Central memory CD4-positive, alpha-beta T cell (primary cell): ENCODE measurements at places on chromosomes 7 and 10.

- no peak for DNase-seq
Measured at GRCh38 chr7:137847568-137848050, 835 bp upstream of the DGKI start.

- DNase-seq = peak; percentile 69
Measured at GRCh38 chr10:101050208-101051069, 11.3 kb upstream of the KAZALD1 start.

- peak; percentile 64 for DNase-seq
Measured at GRCh38 chr10:97497572-97498075, 598 bp downstream of the MMS19 start.

DNA sequence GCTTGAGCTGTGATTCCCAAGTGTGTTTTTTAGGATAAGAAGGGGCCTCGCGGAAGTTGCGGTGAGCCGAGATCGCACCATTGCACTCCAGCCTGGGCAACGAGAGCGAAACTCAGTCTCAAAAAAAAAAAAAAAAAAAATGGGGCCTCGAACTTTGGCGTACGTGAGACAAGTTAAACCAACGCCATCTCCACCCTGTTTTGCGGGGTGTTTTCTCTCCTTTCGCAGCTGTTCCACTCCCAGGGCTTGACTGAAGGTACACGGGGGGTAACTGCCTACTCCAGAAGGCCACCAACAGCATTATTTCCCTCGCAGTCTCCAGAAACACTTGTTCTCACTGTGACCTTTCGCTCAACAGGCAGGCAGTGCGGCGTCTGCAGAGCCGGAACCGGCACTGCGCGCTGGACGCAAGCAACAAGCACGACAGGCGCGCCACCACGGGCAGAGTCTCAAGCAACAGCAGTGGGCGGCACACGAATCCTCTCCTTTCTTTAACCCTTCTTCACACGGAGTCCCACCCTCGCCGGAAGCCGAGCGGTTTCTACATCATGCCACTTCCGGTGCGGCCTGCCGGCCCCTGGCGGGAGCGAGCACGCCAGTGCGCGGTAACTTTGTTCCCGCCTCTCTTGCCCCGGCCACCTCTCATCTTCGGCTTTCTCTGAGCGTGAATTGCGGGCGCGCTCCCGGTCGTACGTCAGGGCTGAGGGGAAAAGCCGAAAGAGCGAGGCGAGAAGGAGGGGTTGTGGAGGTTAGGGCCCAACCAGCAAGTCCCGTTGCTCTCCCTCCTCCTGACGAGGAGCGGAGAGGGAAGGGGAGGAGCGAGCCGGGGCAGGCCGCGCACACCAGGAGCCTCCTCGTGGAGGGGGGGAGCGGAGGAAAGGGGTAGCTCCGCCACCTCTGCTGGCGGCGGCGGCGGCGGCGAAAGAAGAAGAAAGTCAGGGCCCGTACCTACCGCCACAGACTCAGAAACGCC lies 814 bp upstream of the CDK13 start:
- DNase-seq = peak; percentile 99

- no peak for DNase-seq
Measured at GRCh38 chr7:98679741-98680140, 62.7 kb downstream of the NPTX2 start.

GRCh38 chr10:8444630-8445029 lies 390.1 kb downstream of the GATA3 start:
- DNase-seq = peak; percentile 10

- DNase-seq = no peak
Measured at GRCh38 chr10:88314362-88314761, 268.8 kb downstream of the RNLS start.

DNA sequence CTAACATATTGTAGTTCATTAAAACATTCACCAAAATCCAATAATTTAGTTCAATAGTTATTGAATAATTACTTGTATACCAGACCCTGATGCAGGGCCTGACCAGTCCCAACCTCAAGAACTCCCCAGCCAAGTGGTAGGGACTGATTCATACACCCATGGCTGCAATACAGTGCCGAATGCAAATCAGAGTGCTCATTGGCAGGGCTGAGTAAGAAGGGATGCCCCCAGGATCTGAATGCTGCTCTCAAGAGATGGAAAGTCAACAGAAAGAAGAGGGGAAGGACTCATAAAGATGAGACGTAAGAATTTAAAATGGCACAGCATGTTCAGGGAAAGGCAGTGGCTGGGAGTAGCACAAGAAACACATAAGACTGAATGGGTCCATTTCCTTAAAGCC lies 29.9 kb downstream of the ZNF438 start:
- DNase-seq = no peak

DNA sequence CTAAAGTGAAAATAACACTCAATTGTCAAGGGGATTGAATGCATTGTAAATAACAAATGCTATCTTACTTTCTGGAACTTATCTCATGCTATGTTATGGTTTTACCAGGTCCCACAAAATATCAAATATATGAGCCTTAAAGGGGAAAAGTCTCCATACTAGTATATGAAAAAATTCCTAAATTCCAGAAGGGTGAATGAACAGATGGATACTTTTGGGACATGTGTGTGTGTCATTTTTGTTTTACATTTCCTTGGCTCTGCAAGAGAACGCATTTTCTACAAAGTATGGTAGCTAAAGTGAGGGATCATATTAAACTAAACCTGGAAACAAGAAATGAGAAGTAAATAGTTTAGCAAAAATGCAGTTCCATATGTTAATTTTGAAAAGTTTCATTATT lies 682.8 kb downstream of the INHBA start:
- no peak for DNase-seq

DNA sequence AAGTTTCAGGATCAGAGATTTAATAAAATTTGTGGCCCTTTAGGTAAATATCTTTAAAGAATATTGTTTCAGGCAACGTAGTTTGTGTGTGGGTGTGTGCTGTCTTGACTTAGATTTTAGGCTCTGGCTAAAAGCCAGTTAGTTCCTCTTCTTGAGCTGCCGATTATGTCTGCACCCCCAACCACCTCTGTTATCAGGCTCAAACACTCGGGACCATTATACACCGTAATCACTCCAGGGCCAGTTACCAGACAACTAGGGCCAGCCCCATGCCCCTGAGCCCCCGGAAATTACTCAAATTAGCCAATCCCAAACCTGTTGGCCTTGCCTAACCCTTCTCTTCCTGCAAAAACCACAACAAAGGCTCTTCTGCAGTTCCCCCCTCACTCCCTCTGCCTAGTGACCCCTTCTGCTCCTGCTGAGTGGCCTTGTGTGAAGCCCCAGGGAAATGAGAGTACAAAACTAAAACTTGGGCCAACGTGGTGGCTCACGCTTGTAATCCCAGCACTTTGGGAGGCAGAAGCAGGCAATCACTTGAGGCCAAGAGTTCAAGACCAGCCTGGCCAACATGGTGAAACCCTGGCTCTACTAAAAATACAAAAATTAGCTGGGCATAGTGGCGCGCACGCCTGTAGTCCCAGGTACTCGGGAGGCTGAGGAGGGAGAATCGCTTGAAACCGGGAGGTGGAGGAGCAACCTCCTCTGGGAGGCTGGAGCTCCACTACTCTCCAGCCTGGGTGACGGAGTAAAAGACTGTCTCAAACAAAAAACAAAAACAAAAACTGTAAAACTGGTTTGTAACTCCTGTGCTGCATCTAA lies 9.2 kb upstream of the HNRNPF start:
- DNase-seq = peak; percentile 50

DNA sequence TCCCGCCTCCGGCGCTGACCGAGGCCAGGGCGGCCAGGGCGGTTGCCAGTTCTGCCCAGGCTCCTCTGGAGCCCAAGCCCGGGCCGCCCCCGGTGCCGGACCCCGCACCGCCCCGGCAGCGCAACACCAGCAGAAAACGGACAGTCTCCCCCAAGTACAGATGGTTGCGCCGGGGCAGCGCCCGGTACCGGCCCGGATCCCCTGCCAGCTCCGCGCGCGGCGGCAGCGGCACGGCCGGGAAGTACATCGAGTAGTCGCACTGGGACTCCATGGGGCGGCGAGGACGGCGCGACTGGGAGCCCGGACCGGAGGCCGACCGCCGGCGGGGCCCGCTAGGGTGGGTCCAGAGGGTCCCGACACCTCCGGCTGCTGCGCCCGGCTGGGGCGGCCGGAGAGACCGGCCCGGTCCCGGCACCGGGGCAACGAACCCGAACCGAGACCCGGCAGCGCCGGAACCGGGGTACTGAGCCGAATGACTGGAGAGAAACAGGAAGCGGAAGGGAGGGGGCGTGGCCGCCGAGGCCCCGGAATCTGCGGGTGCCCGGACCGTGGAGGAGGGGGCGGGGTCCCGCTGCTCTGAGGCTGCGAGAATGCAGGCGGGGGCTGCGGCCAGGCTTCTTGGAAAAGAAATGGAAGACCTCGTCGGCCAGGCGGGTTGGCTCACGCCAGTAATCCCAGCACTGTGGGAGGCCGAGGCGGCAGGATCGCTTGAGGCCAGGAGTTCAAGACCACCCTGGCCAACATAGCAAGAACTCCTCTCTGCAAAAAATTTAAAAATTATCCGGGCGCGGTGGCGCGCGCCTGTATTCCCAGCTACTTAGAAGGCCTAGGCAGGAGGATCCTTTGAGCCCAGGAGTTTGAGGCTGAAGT lies at the start of gene TRAPPC14:
Gene TRAPPC14 (minus strand): TSS at position 495 of the 870 bp plus-strand sequence. CDS start 224 bp downstream, at position 271.
- peak; percentile 85 for DNase-seq

GRCh38 chr10:22803261-22803885 lies 89.0 kb upstream of the PIP4K2A start:
- no peak for DNase-seq

DNA sequence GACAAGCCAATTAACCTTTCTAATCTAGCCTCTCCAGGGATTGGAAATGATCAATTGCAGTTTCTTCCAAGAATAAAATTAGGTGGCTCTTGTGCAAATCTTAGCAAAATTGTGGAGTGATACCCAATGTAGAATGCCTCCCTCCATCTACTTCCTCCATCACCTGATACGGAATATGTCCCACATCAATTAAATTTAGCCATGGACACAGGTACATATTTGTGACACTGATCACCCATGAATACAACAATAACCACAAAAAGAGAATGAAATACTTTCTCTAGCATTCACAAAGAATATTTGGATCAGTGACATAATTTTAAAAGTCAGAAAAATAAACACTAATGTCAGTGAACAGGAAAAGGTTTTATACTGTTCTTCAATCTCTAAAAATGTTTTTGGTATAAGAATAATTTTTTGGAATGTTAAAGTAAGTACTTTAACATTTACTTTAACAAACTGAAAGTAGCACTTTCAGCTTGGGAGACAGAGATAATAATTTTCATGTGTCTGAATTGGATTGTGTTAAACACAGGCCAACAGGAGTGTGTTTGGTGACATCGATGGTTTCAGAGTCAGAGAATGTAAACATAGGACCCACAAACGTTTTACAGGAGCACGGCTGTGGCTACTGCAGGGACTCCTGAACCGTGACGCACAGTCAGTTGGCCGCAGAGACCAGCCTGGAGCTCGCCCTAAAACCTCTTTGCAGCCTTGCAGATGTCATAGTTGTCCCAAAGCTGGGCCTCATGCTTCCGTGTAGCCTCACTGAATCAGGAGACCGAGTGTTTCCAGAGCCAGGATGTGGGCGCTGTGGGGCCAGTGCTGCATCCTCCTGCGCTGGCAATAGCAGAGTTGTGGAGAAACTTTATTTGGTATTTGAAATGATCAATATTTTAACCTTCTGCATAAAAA lies 7.2 kb downstream of the RBM20 start:
- DNase-seq = no peak

DNA sequence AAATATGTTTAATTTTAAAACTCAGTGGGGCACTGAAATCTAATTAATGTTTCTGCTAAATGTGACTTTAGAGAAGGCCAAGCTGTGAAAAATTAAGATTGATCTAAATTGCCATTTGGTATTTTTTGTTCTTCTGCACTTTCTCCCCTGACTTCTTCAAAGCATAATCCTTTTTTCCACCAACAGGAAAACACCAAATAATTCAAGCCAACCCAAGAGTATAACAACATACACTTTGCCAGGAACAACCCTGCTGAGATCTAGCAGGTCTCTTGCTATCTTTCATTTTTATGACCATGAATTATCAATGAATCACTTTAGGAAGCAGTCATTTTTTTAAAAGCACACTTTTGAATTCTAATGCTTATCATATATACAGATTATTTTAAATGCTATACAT lies 100.1 kb downstream of the USP6NL start:
- DNase-seq = no peak
